ENCODE measurements at places on chromosomes 16 and 17.

- DNase-seq = no peak
Observed at GRCh38 chr17:3848229-3848835, 2.3 kb upstream of the NCBP3 start.

GRCh38 chr16:66534376-66534799, 15.5 kb downstream of the TK2 start:
- DNase-seq = no peak

- no peak for DNase-seq
Observed at GRCh38 chr17:6108382-6108781, 38.2 kb downstream of the WSCD1 start.

- no peak for DNase-seq
Observed at GRCh38 chr17:2980211-2980903, 83.0 kb downstream of the OR1D5 start.

DNA sequence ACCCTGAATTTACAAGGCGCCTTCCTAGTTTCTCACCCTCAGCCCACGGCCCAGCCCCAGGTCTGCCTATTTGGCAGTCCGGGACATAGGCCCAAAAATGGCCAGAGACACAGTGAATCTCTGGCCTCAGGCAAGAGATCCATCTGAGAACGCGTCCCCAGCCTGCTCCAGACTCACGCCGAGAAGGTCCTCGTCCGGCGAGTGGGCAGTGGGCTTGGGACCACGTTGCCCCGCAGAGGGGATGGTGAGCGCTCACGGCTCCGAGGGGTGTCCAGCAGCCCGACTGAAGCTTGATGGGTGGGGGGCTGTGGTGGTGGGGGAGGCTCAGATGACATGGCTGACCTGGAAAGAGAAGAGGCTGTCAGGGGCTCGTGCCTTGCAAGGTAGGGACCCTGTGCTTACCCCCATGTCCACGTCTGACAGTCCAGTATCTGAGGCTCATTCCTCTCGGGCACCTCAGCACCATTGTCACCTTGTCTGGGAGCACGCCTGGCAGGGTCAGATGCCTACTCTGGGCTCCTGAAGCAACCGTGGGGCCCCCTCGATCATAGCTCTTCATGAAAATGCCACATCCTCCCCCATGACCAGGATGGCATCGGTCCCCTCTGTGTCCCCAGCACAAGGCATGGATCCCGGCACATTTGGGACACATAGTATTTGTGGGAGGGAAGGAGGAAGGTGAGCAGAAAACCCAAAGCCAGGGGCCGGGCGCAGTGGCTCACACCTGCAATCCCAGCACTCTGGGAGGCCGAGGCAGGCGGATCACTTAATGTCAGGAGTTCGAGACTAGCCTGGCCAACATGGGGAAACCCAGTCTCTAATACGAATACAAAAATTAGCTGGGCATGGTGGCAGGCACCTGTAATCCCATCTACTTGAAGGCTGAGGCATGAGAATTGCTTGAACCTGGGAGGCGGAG, 9.6 kb downstream of the CARHSP1 start:
- DNase-seq = no peak

DNA sequence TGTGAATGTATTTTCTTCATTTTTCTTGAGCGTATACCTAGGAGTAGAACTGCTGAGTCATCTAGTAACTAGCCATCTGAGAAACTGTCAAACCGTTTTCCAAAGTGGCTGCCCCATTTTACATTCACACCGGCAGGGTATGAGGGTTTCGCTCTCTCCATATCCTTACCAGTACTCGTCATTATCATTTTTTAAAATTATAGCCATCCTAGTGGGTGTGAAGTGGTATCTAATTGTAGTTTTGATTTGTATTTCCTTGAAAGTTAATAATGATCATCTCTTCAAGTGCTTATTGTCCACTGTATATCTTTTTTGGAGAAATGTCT, 6.0 kb downstream of the RNF157 start:
- no peak for DNase-seq

GRCh38 chr16:3797904-3798811, 80.8 kb upstream of the TRAP1 start:
- DNase-seq = no peak

Measured in central memory CD4-positive, alpha-beta T cell (primary cell).